GOT3 (cell line): ENCODE measurements at places on chromosomes 13 and 19.

GRCh38 chr13:111790621-111791020, 276.3 kb upstream of the SOX1 start:
- DNase-seq, result no peak

- no peak for DNase-seq
Observed at GRCh38 chr19:39449116-39449797, 3.9 kb downstream of the SUPT5H start.

- DNase-seq, result no peak
Observed at GRCh38 chr19:531753-532560, at the start of gene CDC34. CDC34 (plus strand) TSS chr19:531760; CDS start chr19:531932, 172 bp downstream.

GRCh38 chr13:93406136-93406535, 179.5 kb downstream of the GPC6 start:
- DNase-seq, result no peak
